ENCODE measurements at places on chromosomes 13 and 19.

- DNase-seq, result no peak
These were observed 120.9 kb upstream of the TSC22D1 start for GRCh38 chr13:44697058-44697457.

DNA sequence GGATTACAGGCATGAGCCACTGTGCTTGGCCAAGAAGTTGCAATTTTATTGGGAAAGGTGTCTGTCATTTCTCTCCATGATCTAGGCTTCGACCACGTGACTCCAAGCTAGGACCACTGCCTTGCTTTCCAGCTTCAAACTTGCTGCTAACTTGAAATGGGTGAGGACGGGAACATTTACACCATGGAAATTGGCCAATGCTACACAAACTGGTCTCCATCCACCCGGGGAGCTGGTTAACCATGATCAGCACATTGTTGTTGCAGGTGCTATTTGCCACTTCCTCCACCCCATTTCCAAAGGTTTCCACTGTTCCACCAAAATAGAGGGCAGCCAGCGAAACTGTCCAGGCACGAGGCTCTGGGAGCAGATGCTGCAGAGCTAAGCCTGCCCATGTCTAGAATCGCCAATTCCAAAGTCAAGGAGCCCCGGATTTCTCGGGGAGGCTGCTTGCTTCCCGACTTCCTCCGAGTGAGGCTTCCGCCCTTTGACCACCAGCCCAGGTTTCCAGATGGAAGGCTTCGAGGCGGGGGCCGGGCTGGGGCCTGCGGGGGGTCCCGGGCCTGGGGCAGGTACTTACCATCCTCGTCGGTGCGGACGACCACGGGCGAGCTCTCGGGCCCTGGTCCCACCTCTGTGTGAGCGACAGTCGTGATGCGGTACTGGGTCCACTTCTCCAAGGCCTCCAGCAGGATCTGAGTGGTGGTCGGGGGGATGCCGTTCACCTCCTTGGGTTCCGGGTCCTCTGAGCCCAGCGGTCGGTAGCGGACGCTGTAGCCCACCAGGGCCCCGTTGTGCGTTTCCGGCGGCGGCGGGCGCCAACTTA lies 109.7 kb downstream of the PTPRS start:
- DNase-seq, result no peak

GRCh38 chr13:23509781-23510543 lies 60.2 kb upstream of the TNFRSF19 start:
- no peak for DNase-seq

DNA sequence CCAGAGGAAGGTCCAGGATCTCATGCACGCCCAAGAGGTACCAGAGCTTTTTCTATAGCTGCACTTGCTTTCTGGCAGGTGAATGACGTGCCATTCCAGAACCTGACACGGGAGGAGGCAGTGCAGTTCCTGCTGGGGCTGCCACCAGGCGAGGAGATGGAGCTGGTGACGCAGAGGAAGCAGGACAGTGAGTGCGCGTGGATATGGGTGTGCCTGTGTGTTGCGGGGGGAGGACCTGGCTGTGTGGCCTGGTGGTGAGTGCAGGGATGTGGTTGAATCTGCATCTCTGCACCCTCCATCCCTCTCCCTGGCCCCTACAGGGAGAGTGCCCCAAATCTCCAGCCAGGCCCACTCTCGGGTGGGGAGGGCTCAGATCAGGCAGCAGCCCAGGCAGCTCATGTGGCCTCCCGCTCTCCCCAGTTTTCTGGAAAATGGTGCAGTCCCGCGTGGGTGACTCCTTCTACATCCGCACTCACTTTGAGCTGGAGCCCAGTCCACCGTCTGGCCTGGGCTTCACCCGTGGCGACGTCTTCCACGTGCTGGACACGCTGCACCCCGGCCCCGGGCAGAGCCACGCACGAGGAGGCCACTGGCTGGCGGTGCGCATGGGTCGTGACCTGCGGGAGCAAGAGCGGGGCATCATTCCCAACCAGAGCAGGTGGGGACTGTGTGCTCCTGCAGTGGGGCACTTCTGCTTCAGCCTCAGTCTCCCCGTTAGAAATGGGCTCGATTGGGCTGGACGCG lies 22.8 kb downstream of the APBA3 start:
- DNase-seq, result no peak

DNA sequence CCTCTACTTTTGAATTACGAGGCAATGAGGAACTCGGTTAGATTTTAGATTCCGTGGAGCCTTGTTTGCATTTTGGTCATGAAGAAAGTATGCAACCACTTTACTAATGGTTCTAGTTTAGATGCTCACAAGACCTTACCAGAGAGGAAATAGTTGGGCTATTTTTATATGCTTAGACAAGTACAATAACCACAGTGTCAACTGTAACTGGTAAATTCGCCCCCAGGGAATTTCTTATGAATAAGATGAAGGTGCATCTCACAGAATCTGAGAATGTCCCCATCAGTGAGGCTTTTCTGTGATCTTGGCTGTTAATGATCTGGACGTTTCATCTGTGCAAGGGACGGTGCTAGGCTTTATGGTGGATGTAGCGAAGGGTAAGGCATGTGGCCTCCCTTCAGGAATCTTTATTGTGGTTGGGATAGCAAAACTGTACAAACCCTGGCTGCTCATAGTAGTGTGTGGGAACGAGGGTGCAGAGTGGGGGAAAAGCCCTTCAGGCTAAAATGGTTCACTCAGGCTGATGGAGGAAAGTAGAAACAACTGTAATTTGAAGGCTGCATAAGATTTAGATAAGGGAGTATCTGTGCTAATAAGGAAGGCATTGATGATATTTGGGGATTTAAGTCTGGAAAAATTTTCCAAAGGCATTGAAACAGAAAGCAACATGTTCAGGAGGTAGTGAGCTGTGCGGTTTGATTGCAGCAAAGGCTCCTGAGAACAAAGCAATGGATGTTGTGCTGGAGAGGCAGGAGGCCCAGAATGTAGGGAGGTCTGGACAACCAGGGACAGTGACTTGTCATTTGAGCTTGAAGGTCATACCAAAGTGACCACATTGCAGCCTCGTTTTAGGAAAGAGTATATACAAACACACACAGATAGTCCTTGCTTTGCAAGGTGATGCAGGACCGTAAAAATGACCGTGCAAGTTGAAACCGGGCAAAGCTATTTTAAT lies 28.4 kb downstream of the UBAC2 start:
- DNase-seq, result no peak

- DNase-seq, result no peak
These were observed 1052.8 kb upstream of the SPRY2 start for GRCh38 chr13:81393721-81394120.

GRCh38 chr13:97422118-97423054 lies 11.6 kb upstream of the RAP2A start:
- DNase-seq, result no peak

Measured in activated naive CD4-positive, alpha-beta T cell treated with anti-CD3 and anti-CD28 coated beads, Interleukin-2, amount 50 U/mL, for 16 hours (primary cell).